ENCODE measurements at places on chromosomes 7 and 10. TPM values are rescaled to one million over a fixed set of nuclear protein-coding genes. Genes with fewer than 3 reads are reported as not detected.

ESYT2 gene
- 42.7 TPM for polyA plus RNA-seq

PDK4 gene
- 0.10 TPM for polyA plus RNA-seq

NPC1L1 gene
- polyA plus RNA-seq, result not detected

DNA sequence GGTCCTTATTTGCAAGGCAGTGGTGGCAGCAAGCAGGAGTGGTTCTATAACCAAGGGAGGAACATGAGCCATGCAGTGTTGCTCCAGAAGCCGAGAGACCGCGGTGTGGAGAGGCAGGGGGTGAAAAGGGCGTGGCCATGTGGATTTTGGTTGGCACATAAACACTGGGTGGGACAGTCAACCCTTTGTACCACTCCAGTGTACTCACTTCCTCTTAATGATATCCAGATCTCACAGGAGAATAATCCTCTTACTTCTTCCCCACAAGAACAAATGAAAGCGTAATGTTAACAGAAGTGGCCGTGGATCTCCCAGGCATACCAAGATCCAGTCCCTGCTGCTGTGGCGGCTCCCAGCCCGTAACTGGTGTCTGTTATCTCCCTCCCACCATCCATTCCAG is 42.4 kb downstream of the XRCC2 start:
- no peak for DNase-seq

- no peak for DNase-seq
Observed at GRCh38 chr10:101321073-101321472, 32.9 kb upstream of the BTRC start.

- DNase-seq, result no peak
Observed at GRCh38 chr7:4010923-4011656, 671.0 kb upstream of the FOXK1 start.

All from SK-N-SH (cell line).